Astrocyte (in vitro differentiated cells and primary cell): ENCODE measurements at places on chromosomes 16 and 17. TPM values are rescaled to one million over a fixed set of nuclear protein-coding genes. Genes with fewer than 3 reads are reported as not detected.

The CDC42EP4 gene
- 13.0 and 15.8 TPM in 2 replicates for total RNA-seq

The TP53TG3B gene
- not detected in 2 replicates for total RNA-seq

The COA3 gene
- total RNA-seq, result 31.8 and 34.3 TPM in 2 replicates

DNA sequence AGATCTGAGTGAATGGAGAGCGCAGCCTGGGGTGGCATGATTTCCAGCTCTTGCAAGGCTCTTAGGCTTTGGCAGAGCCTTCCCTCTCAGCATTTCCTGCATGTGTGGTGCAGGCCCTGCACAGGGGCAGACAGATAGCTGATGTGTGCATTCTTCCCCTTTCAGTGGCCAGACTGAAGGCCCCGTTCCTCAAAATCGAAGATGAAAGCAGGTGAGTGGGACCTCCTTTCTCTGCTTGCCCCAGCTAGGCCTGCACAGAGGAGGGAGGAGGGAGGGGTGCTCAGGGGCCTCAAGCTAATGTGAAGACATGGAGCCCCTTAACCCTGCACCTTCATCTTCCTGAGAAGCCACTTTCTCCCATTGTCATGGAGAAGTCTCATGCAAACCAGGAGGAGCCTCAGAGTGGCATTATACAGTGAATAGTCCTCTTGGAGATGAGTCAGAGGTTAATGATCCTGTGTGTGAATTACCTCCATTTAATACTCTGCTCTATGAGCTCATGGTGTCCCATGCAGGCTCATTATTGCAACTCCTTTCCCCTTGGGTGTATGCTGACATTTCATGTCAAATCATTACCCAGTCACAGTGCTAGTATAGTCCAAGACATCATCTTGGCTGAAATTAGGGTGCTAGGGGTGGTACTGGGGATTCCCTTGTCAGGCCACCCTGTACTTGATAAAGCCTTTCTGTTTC, 20.4 kb upstream of the ADAM11 start:
- H3K27me3 ChIP-seq, result no peaks in the 10 kb centered on the region
- no peak overlapping the region for H3K27ac ChIP-seq

GRCh38 chr17:57164814-57165213, 79.8 kb downstream of the AKAP1 start:
- no peak overlapping the region for H3K4me3 ChIP-seq
- H3K36me3 ChIP-seq, result no peaks in the 10 kb centered on the region
- H3K27me3 ChIP-seq, result no peaks in the 10 kb centered on the region
- no peak for DNase-seq

DNA sequence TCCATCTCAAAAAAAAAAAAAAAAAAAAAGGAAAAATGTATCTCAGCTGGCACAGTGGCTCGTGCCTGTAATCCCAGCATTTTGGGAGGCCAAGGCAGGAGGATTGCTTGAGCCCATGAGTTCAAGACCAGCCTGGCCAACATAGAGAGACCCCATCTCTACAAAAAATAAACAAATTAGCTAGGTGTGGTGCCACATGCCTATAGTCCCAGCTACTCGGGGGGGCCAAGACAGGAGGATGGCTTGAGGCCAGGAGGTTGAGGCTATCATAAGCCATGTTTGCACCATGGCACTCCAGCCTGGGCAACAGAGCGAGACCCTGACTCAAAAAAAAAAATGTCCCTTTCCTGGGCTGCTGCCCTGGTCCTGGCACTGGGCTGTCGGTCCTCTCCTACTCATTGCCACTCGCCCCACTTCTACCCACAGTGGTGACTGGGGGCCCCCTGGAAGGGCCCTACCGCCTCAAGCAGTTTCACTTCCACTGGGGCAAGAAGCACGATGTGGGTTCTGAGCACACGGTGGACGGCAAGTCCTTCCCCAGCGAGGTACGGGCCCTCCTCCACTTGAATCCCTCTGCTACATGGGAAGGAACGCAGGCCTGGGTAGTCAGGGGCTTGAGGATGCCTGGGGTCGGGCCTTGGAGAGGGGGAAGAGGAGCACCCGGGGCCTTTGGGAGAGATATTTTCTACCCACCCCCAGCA, 6.1 kb downstream of the CA7 start:
- peaks cover 28% of the 10 kb centered on the region for H3K27me3 ChIP-seq
- H3K4me3 ChIP-seq, result no peak overlapping the region
- no peaks in the 10 kb centered on the region for H3K36me3 ChIP-seq
- no peak for DNase-seq
- no peak overlapping the region for H3K27ac ChIP-seq

- H3K4me1 ChIP-seq, result peaks cover 21% of the 10 kb centered on the region
- no peak overlapping the region for H3K27ac ChIP-seq
- H3K4me3 ChIP-seq, result no peak overlapping the region
- DNase-seq, result no peak
- no peaks in the 10 kb centered on the region for H3K27me3 ChIP-seq
Measured at GRCh38 chr17:12731839-12732238, 57.5 kb upstream of the ARHGAP44 start.
